ENCODE measurements at places on chromosomes 11 and 22.

DNA sequence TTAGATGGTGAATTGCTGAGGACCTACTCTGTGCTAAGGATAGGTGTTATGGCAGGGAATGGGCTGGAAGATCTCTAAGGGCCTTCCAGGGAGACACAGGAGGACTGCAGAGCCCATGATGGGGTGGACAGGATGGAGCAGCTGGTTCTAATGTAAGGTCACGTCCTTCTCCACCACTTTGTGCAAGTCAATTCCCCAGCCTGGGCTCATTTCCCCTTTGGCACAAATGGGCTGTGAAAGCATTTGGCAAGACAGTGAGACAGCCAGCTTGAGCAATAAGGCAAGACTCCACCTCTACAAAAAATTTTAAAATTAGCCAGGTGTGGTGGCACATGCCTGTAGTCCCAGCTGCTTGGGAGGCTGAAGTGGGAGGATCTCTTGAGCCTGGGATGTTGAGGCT lies 81.4 kb upstream of the THY1 start:
- no peak for DNase-seq

DNA sequence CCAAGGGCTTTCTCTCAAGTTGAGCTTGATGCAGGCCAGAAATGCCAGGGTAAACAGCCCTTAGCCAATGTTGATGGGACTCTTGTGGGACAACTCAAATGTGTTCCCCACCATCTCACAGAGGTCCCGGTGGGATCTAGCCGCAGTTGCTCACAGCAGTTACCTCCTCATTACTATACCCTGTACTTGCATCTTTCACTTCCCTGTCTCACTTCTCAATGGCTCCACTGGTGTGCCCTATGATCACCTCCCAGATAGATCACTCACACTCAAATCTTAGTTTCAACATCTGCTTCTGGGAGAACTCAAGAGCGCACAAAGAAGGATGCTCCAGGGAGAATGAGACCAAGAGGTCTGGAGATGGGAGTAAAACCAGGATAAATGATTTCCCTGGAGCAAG lies 47.0 kb downstream of the RCN1 start:
- no peak for DNase-seq

- DNase-seq: no peak
Measured at GRCh38 chr11:116814502-116814901, 8.6 kb downstream of the APOA4 start.

DNA sequence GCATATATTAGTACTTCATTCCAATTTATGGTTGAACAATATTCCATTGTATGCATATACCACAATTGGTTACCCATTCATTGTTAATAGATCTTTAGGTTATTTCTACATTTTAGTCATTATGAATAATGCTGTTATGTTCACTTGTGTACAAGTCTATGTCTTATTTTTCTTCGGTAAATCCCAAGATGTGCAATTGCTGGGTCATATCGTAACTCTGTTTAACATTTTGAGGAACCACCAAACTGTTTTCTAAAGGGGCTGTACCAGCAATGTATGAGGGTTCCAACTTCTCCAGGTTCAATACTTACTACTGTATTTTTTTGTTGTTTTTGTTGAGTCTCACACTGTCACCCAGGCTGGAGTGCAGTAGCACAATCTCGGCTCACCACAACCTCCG lies 33.1 kb downstream of the NUP98 start:
- no peak for DNase-seq

- DNase-seq: no peak
Measured at GRCh38 chr22:17974087-17974486, 50.3 kb downstream of the MICAL3 start.

GRCh38 chr11:124915541-124916369 lies 3.3 kb upstream of the HEPN1 start:
- no peak for DNase-seq

- no peak for DNase-seq
Measured at GRCh38 chr11:19573666-19574065, 139.0 kb upstream of the NAV2 start.

DNA sequence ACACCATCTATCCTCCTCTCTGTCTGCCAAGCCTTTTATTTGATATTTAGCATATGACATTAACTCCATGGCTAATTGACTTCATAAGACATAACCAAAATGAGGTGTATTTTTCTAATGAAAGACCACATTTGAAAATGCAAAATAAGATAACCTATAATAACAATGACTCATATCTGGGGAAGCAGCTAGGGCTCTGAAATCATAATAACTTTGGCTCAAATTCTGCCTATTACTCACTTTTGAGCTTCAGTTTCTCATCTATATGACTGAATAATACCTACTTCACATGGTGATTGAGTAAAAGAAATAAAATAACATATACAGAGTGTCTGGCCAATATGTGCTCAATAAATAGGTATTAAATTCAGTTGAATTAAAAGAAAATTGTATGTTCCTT lies 1419.8 kb upstream of the TENM4 start:
- DNase-seq: no peak

DNA sequence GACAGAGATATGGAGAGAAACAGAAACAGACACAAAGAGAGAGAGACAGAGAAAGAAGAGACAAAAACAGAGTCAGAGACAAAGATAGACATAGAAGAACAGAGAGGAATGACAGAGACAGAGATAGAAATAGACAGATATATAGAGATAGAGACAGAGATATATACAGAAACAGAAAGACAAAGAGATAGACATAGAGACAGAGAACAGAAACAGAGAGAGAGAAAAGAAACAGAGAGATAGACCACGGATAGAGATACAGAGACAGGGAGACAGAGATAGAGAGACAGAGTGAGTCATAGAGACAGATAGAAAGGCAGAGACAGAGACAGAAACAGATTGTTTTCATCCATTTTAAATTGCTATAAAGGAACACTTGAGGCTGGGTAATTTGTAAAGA lies 12.3 kb upstream of the MPEG1 start:
- DNase-seq: no peak

- DNase-seq: no peak
Measured at GRCh38 chr11:64643256-64643881, 52.3 kb downstream of the SLC22A12 start.

DNA sequence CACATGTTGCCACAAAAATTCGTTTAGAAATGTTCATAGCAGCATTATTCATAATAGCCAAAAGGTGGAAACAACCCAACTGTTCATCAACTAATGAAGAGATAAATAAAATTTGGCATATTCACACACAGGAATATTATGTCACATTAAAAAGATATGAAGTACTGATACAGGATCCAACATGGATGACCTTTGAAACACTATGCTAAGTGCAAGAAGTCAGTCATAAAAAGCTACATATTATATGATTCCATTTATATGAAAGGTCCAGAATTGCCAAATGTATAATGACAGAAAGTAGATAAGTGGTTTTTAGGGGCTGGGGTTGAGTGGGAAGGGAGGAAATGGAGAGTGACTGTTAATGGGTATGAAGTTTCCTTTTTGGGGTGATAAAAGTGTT lies 9.0 kb downstream of the PRR5L start:
- no peak for DNase-seq

DNA sequence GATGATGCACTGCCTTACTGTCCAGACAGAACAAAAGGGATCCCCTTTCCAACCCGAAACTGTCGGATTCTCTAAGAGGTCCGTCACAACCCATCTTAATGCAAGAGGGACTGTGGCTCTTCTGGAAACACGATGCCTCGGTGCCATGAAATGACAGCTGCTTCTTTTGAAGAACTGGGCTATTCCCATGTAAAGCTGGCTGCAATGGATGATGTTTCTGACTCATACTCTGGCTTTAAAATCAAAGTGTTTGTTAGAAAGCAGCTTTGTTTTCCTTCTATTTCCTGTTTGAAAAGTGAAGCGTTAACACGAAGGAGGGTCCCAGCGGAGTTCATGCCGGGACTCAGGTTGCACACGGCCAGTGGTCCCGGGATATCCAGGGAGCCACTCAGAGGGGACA lies 3.1 kb downstream of the TP53AIP1 start:
- DNase-seq: no peak

DNA sequence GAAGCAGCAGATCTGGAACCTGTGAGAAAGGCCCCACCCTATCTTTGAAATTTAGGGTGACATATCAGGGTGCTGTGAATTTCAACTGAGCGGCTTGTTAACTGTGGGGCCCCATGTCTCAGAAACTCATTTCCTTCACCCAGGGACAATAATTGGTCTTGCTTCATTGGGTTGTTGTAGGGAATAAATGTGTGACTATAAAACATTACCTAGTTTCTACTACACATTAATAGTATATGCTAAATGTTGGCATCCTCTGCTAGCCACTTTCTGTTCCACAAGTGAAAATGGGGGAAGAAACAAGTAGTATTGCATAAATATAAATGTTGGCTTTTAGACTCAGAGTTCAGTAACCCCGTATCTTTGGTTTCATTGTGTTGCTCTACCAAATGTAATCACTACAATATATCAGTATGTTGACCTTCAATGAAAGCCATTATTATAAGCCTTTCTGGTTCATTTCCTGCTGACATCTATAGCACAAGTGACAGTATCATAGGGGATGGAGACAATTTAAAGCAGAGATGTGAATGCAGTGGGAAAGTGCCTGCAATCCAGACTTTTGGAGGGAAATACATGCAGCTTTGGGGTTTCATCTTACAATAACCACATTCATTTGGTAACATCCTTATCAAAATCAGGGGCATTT lies 905.5 kb upstream of the RAG2 start:
- DNase-seq: no peak

- DNase-seq: no peak
Measured at GRCh38 chr22:35688913-35689675, 28.6 kb upstream of the APOL5 start.

GRCh38 chr11:91219535-91219934 lies 996.7 kb upstream of the CHORDC1 start:
- DNase-seq: no peak

DNA sequence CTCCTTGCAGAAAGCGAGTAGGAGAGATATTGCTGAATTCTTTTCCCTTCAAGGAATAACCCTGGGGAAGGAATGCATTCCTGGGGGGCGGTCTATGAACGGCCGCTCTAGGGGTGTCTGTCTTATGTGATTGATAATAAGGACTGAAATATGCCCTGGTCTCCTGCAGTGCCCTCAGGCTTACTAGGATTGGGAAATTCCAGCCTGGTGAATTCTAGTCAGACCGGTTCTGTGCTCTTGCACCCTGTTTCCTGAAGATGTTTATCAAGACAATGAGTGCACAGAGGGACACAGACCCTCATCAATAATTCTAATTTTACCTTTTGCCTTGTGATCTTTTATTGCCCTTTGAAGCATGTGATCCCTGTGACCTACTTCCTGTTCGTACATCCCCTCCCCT lies 140.7 kb downstream of the LUZP2 start:
- no peak for DNase-seq

DNA sequence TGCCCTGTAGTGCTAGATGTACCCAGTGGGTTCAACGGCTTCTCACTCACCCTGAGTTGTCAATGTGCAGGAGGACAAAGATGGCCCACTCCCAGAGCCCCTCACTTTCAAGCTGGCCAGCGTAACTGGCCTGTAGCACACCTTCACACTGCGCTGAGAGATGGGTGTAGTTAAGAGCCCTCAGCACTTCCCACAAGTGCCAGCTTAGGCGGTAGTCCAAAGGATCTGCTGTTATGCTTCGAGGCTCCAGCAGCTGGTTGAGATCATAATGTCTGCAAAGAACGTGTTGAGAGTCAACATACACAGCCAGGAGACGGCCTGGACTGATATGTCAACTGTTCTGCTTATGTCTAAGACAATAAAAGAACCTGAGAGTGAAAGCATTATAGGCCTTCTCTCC lies 14.7 kb upstream of the CHRNA10 start:
- DNase-seq: no peak

DNA sequence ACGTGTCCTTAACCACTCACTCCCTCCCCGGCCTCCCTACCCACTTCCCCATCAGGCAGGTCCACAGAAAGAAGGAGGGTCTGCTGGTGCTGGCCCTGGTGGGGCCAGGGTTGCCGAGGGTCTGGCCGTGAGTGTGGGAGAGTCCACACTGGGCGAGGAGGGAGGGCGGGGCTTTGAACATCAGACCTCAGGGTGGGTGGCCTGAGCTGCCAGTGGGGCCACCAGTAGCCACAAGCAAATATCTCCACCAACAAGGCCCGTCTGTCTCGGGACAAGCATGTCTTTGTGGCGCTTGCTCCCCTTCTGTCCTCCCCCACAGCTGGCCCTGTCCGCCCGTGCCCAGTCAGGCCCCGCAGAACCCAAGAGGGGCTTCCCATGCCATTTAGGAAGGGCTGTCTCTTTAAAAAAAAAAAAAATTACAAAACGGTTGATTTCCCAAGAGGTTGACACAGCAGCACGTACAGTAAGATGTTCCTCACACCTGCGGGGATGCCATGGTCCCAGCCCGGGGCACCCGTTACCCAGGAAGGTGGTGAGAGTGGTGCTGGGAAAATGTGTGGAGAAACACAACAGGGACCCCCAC lies 17.7 kb upstream of the TALDO1 start:
- DNase-seq: no peak

- DNase-seq: no peak
Measured at GRCh38 chr11:2297623-2298030, 4.1 kb downstream of the C11orf21 start.

- DNase-seq: no peak
Measured at GRCh38 chr11:75677909-75678308, 9.1 kb upstream of the MAP6 start.

DNA sequence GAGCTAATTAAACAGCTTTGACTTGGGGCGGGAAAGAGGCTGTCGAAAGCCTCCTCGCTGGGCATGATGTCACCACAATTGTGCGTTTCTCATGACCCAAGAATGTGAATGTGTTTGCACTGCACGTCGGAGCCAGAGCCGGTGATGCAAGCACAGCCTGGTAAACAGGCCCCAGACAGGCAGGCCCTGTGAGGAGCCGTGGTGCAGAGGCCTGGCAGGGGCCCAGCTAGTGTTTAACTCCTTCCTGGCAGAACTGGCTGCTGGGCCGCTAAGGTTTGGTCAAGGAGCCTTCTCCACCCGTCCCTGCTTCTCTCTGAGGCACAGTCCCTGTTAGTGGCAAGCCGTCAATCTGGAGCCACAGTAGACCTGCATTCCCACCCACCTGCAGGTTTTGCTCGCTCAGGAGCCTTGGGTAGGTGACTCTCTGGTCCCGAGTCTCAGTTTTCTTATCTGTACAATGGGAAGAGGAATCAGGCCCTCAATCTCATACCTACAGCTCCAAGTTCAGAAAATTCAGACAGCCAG lies 25.4 kb upstream of the SMTN start:
- DNase-seq: no peak

DNA sequence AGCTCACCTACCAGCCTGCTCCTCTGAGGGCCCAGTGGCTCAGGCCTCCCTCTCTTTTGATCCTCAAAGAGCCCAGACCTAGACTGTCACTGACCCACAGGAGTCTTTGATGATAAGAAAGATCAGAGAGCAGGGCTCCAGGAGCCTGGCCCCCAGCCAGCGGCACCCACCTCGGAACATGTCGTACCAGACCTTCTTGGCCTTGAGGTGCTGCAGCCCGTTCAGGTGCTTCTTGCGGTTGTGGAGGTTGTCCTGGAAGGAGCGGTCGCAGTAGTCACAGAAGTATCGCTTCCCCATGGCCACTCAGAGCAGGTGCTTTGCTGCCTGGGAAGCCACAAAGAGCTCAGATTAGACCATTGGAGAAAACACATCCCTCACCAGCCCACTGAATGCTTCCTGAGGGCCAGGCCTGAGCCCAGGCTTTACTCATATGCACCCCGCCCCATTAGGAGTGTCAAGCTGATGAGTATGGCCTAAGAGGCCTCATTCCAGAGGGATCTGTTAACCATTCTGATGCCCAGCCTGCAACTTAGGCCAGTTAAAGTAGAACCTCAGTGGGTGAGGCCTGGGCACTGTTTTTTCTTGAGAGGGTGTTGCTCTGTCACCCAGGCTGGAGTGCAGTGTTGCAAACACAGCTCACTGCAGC lies 18.4 kb downstream of the ZMAT5 start:
- no peak for DNase-seq

All from stimulated activated CD4-positive, alpha-beta T cell treated with anti-CD3 and anti-CD28 coated beads, Interleukin-15, amount 100 ng/mL, for 1 hour (primary cell).